Endothelial cell of coronary artery (primary cell): ENCODE measurements at places on chromosomes 4 and X. TPM values are rescaled to one million over a fixed set of nuclear protein-coding genes. Genes with fewer than 3 reads are reported as not detected.

Gene ADRA2C
- 0.18 and 0.38 TPM in 2 replicates for total RNA-seq

Gene FGA
- total RNA-seq: not detected in 2 replicates

Gene SPRY1
- 8.7 and 18.6 TPM in 2 replicates for total RNA-seq

Gene SLITRK2
- total RNA-seq: not detected in 2 replicates

Gene TMEM31
- not detected in 2 replicates for total RNA-seq

Gene STARD8
- total RNA-seq: 6.1 and 7.8 TPM in 2 replicates

Gene ADGRG4
- under 0.01 TPM in 1 of 2 replicates, not detected in the other for total RNA-seq

Gene MAGEA11
- not detected in 2 replicates for total RNA-seq

Gene DRP2
- 0.18 and 0.47 TPM in 2 replicates for total RNA-seq

Gene ADH7
- total RNA-seq: not detected in 2 replicates

Gene TMPRSS11B
- not detected in 2 replicates for total RNA-seq
